ENCODE measurements at places on chromosomes 2 and 18.

DNA sequence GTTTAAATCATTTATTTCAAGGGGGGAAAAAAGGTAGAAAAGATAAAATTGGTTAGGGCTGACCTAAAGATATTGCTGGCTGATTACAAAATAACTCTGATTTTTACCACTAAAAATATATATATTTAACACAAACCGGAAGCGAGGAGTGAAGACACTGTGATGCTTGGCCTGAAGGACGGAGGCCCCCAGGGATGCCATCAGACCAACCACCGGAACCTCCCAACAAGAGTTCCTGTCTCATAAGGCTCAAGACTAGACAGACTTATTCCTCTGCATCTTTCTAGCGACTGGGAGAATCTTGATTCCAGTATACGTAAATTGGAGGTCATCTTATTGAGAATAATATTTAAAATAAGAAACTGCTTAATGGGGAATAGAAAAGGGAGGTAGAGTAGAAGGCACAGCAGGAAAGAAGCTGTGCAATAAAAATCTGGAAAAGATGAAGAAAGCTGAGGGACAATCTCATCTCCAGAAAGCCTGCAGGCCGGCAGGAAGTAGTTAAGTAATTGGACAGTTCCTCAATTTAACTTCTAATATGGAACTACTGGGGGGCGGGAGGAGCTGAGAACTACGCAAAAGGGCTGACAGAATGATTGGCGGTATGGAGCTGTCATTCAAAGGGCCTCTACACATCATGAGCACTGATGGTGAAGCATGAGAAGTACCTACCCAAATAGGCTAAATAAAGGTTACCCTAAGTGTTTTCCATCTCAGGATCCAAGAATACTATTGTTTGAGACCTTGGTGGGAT is 91.1 kb downstream of the DTNB start:
- no peak for DNase-seq

- peak; percentile 40 for DNase-seq
These were observed 97.8 kb downstream of the B3GNT2 start for GRCh38 chr2:62293490-62294271.

DNA sequence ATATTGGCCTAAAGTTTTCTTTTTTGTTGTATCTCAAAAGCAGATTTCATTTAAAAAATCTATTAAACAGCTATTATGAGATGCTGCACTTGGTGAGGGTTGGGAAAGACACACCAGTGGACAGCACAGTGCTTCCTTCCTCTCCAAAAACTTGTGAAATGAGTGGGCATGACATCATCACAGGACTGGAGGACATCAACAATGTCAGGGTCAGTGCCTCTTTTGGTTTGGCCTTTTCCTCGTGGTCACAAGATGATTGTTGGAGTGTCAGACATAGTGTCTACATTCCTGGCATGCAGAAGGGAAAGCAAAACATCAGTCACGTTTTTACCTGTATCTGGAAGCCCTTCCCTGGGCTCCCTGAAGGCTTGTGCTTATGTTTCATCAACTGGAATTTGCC is 49.6 kb downstream of the IL1R2 start:
- DNase-seq, result peak; percentile 85

DNA sequence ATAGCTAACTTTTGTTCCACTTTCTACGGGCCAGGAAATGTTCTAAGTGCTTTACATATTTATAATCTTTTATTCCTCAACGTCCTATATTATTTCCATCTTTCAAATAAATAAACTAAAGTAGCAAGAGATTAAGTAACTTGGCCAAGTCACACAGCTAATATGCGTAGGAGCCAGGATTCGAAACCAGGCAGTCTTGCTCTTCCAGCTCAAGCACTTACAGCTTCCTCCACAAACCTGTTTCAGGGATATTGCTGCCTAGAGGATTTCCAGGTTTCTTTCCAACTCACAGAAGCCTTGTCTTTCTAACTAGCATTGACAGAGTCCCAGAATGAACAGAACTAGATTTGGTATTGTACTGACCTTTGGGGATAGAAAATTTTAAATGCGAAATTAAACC is 102.5 kb downstream of the FIGN start:
- no peak for DNase-seq

DNA sequence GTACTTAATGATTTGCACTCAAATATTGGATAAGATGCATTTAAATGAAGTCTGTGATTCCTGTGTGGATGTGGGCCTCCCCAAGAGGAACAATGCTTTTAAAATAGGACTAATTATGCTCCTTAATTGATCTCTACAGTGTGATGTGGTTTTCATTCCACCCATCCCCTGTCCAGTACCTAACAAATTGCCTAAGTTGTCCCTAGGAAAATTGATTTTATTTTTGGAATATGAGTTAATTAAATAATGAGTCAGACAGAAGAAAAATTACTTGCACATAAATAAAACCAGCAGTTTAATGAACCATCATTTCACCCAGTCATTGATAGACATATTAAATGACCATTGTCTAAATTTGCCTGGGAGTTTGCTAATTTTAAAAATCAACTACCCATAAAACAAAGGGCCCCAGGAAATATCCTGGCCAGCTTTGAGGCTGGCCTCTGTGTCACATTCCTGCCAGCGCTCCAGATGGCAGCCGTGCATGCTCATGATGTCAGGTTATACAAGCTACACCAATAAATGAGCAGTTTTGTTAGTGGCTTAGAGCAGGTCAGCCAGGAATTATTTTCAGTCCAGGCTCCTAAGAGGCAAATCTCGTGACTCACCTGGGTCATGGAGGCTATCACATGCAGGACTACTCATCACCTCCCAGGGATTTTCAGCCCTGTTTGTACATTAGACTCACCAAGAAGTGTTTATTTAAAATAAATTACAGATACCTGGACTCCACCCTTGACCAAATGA is 31.9 kb downstream of the ABHD3 start:
- no peak for DNase-seq

- no peak for DNase-seq
These were observed 95.4 kb upstream of the BCL2L11 start for GRCh38 chr2:111025288-111025687.

DNA sequence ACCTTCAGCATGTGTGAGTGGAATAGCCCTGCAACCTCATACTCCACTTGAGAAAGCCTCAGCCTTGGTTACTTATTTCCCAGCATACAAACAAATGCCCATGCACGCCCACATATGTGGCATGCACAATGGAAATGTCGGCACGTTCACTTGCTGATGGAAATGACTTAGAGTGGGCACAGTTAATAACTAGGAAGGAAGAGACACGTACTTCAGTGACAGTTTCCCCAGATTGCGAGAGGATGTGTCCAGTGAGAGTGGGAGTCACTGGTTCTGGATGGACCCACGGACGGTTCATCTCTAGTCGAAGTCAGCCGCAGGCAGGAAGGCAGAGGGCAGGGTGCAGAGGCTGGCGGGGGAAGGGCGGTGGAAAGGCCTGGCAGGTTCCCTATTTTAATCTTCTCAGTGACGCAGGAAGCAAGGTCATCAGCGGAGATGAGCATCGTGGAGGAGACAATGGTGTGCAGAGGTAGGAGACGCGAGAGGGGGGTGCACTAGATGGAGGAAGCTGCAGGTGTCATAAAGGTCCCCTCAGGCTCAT is 350.7 kb upstream of the MYT1L start:
- DNase-seq, result no peak

DNA sequence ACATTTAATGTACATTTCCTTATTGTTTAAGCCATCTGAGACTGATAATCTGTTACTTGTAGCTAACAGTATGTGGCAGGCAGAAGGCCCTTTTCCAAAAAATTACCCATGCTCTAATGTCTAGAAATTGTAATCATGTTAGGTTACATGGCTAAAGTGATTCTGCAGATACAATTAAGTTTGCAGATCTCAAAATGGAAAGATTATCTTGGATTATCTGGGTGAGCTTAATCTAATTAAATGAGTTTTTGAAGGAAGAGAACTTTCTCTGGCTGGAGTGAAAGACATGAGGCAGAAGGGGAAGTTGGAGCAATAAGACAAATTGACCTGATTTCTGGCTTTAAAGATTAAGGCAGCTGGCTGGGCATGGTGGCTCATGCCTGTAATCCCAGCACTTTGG is 76.3 kb downstream of the MBD2 start:
- no peak for DNase-seq

DNA sequence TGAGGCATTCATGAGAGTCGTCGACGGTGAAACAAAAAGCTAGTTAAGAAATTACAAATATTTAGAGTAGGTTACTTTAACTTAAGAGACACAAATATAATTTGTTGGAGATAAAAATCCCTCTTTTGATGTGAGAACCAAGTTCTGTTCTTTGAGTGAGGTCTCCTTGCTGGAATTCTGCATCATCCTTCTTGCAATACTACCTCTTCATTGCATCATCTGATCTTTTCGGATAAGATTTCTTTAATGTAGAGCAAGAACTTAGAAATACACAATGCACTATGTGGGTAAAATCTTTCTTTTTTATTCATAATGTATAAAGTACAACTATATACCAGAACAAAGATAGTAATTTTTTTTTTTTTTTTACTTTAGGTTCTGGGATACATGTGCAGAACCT is 118.4 kb downstream of the ARL4C start:
- DNase-seq, result no peak

DNA sequence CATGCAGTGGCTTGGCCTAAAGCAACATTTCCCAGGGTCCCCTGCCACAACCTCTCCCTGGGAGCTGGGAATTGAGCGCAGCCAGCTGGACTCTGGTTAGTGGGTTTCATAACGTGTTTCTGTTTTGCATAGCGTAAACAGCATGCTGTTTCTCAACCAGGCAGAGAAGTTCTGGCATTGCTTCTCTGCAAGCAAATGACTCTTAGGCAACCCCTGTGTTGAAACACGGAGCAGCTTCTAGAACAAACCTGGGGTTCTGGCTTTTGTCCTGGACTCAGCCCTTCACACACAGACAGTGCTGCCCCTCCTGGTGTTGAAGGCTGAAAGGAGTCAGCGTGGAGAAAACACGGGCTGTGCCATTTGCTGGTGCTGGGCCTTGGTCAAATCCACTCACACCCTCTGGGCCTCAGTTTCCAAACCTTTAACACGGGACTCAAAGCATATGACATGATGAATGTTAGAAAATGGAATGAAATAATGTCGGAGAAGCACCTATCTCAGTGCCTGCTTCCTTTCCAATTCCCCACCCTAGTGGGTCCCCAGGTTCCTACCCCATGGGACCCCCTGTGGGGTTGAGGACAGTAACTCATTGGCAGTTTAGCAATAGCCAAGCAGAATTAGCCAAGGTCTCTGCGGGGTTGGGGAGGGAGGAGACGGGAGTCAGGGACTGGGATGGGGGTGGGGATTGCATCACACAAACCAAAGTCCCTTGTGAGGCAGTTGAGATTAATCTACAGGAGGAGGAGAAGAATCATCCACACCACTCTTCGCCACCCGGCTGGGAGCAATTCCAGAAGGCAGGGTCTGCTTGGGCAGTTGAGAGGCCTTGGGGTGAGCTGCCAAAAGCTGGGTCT is 30.2 kb upstream of the IL1R2 start:
- DNase-seq, result peak; percentile 73

GRCh38 chr2:101204400-101205115 is 48.1 kb upstream of the CNOT11 start:
- DNase-seq, result no peak

GRCh38 chr2:161250864-161251436 is 57.3 kb upstream of the PSMD14 start:
- DNase-seq, result no peak

DNA sequence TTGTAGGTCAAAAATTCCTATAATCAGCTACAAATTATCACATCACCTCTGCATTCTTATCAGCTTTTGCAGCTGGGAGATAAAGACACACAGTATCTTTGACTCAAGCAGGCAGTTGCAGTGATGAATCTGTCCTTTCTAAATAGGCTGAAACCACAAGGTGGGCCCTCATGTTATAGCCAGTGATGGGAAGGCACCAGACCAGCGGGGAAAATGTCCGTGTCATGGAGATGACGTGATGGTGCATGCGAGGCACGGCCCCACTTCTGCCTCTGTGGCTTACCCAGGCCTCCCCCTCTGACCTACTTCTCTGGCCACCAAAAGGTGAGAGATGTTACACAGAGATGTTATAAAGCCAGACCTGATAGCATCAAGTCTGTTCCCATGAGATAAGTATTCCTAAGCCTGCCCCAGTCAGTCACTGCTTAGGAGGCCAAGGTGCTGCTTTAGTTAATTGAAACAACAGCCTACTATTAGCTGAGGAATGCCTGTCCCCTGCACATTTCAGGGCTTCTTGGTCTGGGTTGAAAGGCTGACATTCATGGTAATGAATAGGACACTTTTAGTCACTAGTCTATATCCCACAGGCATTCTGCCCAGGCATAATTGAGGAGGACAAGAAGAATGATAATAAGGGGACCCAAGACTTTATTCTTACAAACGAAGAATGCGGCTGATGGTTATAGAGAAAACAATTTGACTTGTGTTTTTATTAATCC is 327.9 kb downstream of the LPIN1 start:
- no peak for DNase-seq

DNA sequence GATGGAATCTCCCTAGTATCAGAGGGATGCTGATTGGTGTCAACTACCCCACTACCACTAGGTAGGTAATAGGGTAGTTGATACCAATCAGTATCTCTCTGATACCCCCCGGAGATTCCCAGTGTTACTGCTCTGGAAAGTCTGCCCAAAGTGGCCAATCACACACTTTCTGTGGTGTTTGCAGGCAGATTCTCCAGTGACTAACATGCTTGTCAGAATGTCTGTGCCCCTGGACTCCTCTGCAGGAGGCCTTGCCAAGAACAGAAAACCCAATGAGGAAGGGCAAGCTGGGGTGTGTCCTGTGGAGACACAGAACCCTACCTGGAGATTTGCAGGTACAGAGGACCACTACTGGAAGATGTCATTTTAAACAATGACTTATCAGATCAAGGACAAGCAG is 135.1 kb downstream of the RIT2 start:
- no peak for DNase-seq

DNA sequence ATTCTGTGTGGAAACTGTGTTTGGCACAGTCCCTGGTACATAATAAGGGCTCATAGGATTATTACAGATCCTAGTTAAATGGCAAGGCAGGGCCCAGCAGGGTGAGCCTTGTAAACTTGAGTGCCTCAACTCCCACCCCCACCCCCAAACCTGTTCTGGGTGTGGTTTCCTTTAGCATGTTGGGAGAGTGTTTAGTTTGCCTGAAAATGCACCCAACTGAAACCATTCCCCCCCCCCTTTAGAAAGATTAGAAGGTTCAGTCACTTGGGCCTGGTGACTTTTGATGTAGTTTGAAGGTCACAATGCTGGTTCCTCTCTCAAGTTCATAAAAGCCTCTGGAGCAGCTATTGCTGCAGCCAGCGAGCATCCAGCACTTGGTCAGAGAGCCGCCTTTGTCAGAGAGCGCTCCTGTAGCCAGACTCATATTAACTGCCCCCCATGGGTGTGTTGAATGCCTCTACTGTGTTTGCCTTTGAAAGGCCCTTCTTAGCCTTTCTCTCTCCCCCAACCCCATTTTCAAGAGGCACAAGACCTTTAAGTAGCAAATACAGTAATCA is 113.7 kb downstream of the SPTBN1 start:
- no peak for DNase-seq

- DNase-seq, result no peak
These were observed 63.9 kb downstream of the ARHGAP15 start for GRCh38 chr2:143193121-143193520.

GRCh38 chr2:72961853-72962468 is 44.6 kb downstream of the EMX1 start:
- no peak for DNase-seq

GRCh38 chr2:144890828-144891227 is 370.9 kb upstream of the ZEB2 start:
- no peak for DNase-seq
